AG09309 (cell line): ENCODE measurements at places on chromosomes 2 and 18.

DNA sequence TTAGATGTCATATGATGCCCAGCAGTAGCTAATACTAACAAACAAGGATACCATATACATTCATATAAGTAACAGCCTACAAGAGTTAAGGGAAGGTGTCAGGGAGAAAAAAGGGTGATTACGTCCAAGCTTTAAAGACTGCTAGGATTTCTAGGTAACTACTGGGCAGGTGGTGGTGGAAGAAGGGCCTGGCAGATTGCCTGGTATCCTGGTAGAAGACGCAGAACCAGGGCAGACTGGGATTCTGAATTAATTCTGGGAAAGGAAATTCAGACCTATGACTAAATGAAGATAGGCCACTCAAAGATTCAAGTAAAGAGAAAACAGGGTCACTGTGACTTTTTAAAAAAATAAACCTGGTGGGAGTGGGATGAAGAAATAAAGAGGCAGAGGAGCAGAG lies 31.9 kb downstream of the NDUFA10 start:
- no peak for DNase-seq

DNA sequence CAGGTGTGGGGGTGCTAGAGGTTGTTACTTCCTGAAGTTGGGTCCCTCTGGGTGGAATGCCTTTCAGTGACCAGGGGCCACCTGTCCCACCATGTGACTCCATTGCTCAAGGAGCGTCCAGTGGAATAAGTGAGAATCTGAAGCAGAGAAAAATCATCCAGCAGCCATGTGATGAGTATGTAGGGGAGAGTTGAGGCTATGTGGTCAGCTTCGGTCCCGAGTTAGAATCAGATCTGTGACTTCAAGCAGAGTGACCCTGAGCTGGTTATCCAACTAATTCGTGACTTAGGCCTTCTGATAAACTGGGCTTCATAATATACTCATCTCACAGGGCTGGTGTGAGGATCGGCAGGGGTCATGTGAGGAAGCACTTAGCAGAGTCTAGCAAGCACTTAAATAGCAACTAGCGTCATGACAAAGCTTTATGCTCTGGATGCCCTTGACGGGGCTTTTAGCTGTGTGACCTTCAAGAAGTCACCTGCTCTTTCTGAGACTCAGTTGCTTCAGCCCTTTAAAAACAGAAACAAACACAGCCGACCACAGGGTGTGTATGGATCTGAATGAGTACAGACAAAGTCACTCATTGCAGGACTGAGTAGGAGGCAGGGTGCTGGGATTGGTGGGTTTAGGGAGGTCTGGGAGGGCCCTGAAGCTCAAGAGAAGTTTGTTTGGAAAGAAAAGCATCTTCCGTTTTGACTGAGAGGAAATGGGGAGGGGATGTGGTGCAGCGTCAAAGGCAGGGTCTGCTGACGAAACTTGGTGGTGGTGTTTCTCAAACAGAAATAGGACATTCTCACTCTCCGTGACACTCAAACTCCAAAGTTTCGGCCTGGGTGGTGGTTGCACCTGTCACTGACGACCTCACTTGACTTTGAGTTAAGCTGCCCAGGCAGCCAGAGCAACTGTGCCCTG lies 264.0 kb upstream of the CXCR4 start:
- no peak for DNase-seq

- no peak for DNase-seq
Observed at GRCh38 chr18:55573386-55573785, 14.6 kb downstream of the TCF4 start.

DNA sequence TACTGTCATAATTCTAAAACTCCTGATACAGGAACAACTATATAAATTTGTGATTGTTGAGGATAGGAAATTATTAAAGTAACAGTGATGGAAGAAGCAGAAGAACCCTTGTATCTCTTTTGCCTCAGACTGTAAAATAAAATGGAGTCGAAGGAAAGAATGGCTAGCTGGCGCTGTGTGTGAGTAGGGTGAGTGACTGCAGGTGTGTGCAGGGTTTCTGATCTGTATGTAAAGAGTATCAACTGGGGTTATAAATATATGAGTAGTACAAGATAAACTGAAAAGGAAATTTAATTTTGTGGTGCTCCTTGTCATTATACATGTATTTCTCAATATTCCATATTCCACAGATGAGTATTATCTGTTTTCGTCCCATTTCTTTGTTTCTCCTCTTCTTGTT lies 15.2 kb downstream of the POLI start:
- DNase-seq: no peak

DNA sequence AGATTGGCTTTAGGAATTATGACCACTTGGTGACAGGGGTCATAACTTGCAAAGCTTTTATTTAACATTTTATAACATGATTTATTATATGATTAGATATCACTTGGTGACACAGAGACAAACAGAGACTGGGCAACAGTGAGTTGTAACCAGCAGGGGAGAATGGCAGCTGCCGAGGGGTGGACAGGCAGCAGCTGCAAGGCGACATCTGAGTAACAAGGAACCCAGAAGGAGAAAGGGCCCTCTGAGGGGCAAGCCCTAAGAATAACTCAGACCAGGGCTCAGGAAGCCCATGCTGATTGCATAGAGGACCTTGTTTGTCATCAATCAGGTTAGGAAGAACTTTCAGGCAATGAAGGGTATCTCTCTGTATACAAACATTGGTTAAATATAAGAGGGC lies 339.9 kb upstream of the SOX11 start:
- DNase-seq: no peak

- no peak for DNase-seq
Observed at GRCh38 chr2:202060218-202060617, 12.8 kb upstream of the KIAA2012 start.

GRCh38 chr2:30820381-30821055 lies 13.3 kb upstream of the CAPN13 start:
- DNase-seq: no peak

- DNase-seq: peak; percentile 8
Observed at GRCh38 chr2:145323512-145323911, 803.6 kb upstream of the ZEB2 start.

GRCh38 chr2:9807056-9807455 lies 36.2 kb upstream of the TAF1B start:
- DNase-seq: no peak

- DNase-seq: no peak
Observed at GRCh38 chr2:143684551-143685320, 555.5 kb downstream of the ARHGAP15 start.

DNA sequence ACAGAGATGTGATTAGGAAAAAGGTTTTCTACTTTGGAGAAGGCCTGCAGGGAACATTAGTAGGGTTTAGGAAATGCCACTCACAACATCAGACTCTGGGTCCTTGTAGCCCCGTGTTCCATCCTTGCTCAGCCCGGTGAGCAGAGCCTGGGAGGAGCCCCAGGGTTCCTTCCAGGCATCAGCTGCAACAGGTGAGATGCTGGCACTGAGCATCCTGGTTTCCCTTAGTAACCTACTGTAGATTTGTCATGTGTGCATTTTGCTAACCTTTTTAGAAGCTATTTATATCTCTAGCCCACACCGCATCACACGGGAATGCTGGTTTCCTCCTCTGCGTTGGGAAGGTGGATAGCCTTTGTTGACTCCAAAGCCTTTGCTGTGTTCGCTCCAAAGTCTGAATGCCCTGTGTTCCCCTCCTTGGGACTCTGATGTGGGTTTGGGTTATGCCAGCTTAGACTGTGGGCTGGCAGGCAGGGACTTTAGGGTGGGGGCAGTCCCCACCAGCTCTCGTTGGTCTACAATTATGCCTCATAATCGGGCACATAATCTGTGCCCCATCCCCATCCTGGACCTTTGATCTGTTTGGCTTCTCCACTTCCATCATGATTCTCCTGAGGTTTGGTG lies 69.3 kb downstream of the TMEM247 start:
- DNase-seq: no peak

GRCh38 chr2:146602383-146602782 lies 1242.4 kb upstream of the ACVR2A start:
- no peak for DNase-seq

DNA sequence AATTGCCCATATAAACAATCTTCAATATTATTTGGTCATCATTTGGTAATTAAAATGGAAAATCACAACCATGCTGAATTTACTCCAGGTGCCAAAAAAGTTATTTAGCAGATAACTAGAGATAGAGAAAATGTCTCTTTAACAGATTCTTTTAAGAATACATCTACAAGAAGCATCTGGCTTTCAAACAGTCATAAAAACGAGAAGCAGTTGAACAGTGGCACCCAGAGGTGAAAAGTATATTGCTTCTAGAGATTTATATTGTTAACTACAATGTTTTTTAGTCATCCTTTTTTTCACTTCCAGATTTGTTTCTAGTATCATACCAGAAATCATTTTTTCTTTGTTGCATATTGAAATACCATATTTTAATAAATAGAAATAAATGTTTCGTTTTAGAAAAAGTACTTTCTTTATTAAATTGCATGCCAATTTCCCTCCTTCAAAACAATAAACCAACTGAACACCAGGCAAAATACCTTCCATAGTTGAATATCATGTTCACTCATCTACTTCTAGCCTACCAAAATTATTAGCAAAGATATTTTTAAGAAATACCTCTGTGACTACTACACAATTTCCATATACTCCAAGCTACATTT lies 65.4 kb upstream of the HNRNPA3 start:
- peak; percentile 43 for DNase-seq

GRCh38 chr18:58649966-58650816 lies 21.1 kb upstream of the MALT1 start:
- no peak for DNase-seq

- DNase-seq: no peak
Observed at GRCh38 chr2:107542314-107542740, 284.4 kb upstream of the RGPD4 start.

DNA sequence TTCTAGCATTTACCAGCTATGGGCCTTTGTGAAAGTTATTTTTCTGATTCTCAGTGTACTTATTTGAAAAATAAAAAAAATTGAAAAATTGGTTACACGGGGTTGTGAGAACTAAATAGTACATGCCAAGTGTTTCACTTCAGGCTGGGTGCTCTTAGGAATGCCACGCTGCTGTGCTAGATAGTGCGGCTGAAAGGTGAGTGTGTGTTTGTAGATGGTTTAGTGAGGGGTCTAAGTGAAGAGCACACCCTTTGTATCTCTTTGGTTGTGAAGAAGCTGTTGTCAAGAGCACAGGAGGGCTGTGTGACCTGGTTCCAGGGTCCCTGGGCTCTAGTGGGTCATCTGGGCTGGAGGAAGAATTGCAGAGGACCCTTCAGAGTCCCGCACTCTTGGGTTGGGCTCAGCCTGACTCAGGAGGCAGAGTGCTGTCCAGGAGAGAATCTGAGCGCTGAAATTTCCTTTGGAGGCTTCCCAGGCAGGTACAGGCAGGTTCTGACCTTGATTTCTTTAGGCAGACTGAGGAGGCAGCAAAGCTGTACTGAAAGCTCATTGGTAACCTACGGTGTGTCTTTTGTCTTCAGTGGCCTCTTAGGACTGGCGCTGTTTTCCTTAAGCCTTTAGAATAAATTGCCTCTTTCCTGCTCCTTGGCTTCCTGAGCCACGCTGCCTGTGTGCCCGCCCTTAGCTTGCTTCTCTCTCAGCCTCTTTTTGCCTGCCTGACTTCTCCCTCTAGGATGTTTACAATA lies 44.4 kb downstream of the MAP4K4 start:
- no peak for DNase-seq

DNA sequence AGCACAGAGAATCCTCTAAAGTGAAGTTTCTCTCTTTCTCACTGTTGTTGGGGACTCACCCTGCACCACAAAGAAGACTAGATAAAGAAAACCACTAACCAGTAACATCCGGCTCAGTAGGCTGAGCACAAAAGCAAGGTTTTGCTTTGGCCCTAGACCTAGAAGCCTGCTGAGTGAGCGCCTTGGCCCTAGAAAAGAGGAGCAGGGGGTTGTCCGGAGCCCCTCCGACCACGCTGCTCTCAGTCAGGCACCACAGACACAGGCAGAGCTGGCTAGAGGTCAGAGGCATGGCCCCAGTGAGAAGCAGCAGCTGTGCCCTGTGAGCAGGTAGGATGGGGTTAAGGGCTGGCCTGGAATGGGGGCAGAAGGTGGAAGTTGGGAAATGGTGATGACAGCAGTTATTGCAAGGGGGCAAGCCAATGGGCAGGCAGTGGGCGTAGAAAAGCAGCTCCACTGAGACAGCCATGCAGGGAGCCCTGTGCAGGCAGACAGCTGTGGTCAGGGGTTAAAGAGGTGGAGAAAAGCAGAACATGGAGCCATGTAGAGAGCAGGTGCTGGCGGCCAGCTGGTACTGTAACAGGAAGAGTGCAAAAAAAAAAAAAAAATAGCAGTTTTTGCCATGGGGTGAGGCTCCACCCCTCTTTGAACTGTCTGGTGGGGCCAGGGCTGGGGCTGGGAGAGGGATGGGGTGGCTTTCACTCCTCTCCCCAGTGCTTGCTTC lies 36.9 kb upstream of the SLC14A1 start:
- no peak for DNase-seq

GRCh38 chr2:169670215-169670651 lies 24.0 kb downstream of the CFAP210 start:
- DNase-seq: no peak

DNA sequence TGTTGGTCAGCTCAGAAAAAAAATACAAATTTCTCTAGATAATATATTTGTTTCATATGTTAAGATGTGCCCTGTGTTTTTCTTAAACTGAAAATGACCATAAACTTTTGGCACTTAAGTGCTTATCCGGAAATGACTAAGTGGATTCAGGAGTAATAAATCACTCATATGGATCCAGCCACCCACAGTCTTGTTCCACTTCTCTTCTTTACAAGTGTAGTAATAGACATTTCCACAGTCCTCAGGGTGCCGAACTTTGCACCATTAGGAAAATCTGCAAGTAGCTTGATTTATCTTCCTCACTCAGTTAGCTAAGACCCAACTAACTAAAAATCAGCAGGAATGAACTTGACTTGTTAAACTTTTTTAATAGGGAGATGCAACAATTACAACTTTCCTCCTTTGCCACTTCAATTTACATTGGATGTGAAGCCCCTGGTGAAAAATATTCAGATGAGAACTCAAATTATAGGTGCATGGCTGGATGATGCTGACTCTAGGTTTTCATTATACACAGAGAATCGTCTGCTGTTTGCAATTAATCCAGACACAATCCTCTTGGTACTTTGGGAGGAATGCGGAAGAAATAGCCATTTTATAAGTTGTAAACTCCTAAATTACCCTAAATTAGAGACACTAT lies 322.5 kb downstream of the ARHGAP15 start:
- peak; percentile 54 for DNase-seq

DNA sequence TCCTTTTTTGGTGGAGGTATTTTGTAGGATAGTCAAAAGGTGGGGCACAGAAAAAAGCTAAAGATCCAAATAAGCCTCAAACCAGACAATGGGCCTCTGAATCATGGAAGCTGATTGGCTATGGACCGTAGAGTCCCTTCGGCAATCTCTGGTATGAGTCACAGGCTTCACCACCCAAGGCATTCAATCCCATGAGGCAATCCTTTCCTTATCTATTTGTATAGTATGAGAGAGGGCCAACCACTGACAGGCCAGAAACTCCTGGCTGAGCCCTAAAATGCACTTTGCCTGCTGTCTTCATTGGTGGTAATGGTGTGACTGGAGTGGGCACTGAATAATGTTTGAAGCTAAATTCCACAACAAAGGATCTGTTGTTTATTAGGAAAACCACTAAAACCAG lies 38.7 kb upstream of the MEX3C start:
- peak; percentile 16 for DNase-seq

DNA sequence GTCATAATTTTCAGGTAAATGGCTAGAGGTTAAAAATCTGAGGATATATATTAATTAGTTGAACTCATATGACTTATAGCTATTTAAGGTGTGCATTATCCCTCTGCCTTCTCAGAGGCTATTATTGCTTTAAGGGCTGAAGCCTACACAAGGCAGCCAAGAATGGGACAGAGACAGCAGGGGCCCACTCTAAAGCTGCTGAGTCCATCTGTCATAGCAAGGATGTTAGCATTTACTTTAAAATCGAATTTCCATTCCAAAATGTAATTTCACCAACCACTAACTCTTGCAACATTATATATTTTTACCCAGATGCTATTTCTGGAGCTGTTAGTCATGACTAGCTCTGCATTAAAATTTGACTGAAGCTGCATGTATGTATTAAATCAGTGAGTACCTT lies 236.3 kb upstream of the FSIP2 start:
- DNase-seq: no peak
